ENCODE measurements at places on chromosomes 3 and 15.

- DNase-seq, result no peak
Measured at GRCh38 chr3:12454816-12455121, 29.5 kb upstream of the TSEN2 start.

- DNase-seq, result no peak
Measured at GRCh38 chr3:61520966-61521628, 40.3 kb upstream of the PTPRG start.

- no peak for DNase-seq
Measured at GRCh38 chr3:185784317-185784716, 40.5 kb downstream of the IGF2BP2 start.

GRCh38 chr3:13301286-13301987, 118.7 kb downstream of the NUP210 start:
- DNase-seq, result no peak

DNA sequence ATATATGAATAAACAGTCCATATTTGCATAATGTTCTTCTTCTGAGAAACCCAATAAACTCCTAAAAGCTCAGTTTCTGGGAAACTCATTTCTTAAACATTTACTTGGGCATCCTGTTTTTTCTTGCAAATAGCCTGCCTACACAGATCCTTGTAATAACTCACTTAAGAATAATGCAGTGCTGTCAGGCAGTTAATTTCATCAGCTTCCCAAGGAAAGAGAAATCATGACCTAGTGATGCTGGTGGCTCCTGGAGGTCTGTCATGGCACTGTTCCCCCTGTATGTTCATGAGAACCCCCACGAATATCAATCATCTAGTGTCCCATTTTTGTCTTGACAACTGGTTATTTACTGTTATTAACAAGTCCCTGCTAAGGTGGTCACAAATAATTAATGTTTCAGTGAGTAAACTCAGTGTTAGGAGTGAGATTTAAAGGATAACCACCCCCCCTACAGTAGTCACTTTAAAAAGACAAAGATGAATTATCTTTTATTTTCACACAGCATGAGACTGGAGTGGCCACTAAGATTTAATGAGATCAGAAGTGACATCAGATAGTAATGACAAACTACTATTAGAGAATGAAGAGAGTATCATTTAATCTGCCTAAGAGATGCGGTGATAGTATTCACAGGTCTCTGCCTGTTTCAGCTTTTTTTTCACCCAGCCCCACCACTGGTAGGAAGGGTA, 279.5 kb upstream of the NECTIN3 start:
- DNase-seq, result no peak
